ENCODE measurements at places on chromosomes 2 and 18.

GRCh38 chr2:59658906-59659635, 894.4 kb downstream of the BCL11A start:
- DNase-seq: no peak

- no peak for DNase-seq
Measured at GRCh38 chr2:109028277-109028676, 39.3 kb upstream of the EDAR start.

- no peak for DNase-seq
Measured at GRCh38 chr2:55862673-55863390, 60.8 kb downstream of the EFEMP1 start.

DNA sequence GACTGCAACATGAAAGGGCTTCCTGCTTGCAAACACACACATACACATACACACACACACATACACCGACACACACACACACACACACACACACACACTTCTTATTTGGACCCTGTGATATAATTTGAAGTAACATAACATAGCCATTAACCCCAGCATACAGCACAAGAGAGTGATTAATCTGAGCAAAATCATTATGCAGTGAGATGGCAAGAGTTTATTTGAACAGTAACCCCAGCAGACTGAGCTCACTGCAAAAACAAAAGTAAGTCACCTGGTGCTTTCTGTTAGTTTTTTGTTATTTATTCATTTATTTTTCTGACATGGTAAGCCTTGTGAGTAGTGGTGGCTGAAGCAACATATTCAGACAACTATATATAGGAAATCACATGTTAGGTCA, 93.7 kb downstream of the NOL4 start:
- no peak for DNase-seq

GRCh38 chr2:197620133-197620532, 55.3 kb downstream of the RFTN2 start:
- DNase-seq: no peak

GRCh38 chr2:222944552-222944951, 83.7 kb downstream of the ACSL3 start:
- DNase-seq: no peak

DNA sequence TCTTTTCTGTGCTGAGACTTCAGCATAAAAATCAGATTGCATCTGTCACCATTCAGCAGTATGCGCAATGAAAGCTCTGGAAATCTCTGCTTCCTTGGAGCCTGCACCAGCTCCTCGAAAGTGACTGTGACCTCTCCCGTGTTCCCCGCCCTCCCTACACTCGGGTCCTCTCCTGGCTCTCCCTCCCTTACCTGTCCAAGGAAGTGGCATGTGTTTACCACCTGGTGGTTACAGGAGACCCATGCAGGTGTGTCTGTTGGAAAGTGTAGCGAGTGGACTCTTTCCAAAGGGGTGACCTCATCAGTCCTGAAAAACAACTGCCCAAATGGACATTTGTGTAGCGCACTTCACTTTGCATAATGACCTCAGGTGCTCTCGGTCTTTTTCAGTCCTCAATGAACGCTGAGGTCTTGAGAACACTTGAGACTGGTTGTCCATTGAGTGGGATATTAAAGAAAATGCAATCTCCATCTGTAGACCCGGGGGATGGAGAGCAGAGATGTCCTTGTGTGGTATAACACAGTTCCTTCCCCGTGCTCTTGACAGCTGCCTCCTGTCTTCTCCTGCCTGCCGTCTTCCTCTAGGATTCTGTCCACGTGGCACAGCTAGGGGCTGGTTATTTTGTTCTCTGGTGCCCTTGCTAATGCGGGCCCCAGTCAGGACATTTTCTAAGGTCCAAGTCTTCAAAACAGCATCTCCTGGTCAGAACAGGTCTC, 133.2 kb downstream of the ACKR3 start:
- no peak for DNase-seq

DNA sequence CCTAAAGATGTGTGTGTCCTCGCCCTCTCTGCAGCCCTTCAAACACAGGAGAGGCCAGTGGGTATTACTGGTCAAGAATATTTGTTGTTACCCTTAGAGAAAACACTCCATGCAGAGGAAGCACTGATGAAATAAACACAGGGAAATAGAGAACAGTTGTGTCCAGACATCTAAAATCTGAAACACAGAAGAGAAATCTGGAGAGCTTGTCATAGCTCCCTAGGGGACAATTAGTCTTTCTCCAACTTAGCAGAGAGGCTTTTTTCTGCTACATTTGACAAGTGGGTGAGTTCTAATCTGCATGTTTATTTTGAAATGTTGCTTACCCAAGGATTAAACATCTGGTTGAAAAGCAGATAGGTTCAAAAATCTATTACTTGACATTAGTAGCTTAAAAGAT, 190.1 kb downstream of the CTNNA2 start:
- DNase-seq: no peak

- no peak for DNase-seq
Measured at GRCh38 chr2:151900331-151900730, 72.1 kb upstream of the ARL5A start.

GRCh38 chr2:174535757-174536703, 49.2 kb upstream of the GPR155 start:
- no peak for DNase-seq

- DNase-seq: no peak
Measured at GRCh38 chr2:183530333-183530901, 406.2 kb downstream of the NUP35 start.

GRCh38 chr2:73825408-73825807, 3.4 kb upstream of the STAMBP start:
- no peak for DNase-seq

- no peak for DNase-seq
Measured at GRCh38 chr2:201452922-201453643, 1.5 kb downstream of the STRADB start.

- DNase-seq: no peak
Measured at GRCh38 chr2:58378152-58378551, 137.0 kb upstream of the FANCL start.

DNA sequence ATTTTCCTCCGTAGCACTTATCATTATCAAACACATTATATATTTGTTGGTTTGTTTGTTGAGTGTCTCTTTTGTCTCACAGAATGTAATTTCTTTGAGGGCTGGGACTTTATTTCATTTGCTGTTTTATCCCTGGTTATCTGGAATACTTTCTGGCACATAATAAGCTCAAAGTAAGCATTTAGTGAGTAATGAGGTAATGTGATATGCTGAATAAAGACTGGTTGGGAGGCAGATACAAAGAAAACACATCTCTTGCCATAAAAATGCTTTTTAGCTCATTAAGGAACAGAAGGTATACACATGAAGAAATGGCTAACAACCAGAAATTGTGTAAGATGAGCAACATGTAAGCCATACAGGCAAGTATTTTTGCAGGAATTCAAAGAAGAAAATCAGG, 1411.8 kb downstream of the LRP1B start:
- no peak for DNase-seq

DNA sequence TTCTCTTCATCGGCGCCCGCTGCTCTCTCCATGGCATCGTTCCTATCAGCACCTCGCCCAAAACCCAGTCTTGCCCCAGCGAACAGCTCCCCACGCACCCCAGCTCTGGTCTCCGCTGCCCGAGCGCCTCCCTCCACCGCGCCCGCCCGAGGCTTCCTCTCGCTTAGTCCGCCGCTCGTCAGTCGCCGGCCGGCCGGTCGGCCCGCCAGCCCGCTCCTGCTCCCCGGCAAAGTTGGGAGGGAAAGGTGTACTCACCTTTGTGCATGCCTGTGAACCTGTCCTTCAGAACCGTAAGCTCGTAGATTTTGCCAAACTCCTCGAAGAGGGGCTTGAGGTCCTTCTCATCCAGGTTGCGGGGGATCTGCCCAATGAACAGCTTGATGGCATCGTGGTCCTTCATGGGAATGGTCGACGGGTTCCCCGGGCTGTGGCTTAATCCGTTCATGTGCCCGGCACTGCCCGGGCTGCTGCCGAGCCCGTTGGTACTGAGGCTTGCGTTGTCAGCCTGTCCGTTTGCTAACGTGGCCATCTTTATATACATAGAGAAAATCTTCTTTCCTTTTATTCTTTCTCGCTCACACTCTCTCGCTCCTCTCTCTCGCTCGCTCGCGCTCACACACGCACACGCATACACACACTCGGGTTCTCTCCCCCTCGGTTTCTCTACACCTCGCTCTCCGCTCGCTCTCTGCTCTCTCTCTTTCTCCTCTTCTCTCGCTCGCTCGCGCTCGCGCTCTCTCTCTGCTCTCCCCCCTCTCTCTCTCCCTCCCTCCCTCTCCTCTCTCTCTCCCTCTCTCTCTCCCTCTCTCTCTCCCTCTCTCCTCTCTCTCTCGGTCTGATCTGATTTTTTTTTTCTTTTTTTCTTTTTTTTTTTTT, at the start of gene CELF4:
Gene CELF4, minus strand, starts transcription at position 698 of the 876 bp plus-strand sequence.
- no peak for DNase-seq

DNA sequence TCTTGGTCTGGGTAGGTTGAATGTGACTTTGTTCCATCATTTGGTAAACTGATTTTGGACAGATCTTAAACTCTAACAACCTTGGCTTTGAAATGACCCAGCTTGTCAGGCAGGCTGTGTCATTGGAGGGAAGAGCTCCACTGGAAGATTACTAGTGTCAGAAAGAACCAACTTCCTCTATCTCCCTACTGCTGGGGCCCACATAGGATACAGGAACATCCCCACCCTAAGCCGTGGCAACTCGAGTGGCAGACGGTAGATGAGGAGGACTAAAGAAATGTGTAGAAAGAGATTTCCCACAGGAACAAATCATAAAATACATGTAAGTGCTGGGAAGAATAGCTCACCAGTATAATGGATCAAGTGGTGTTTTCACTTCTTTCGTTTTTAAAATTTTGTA, 4.3 kb upstream of the G6PC2 start:
- DNase-seq: no peak

DNA sequence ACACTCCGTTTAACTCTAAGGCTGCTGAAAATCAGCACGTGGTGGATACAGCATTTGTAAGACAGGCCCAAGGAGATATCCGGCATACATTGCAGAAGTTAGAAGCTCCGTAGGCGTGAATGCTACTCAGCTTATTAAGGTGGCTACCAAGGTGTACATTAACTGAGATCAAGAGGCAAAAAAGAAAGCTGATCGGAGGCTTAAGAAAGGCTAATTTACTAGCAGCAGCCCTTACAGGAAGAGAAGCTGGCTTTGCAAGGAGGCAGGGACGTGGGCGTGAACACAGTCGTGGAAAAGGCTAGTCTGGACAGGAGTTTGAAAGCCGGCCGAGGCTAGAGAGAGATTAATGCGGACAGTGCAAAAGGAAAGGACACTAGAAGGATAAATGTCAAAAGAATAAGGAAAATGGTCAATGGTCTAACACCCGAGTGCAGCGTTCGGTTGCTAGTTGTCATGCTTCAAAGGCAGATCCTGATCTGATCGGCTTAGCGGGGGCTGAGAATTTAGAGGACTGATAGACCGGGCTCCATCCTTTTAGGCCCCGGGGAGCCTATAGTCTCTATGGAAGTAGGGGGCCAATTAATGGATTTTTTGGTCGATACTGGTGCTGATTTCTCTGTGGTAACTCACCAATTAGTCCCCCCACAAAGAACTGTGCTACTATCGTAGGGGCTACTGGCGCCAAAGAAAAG, 45.6 kb upstream of the SELENOI start:
- DNase-seq: no peak

DNA sequence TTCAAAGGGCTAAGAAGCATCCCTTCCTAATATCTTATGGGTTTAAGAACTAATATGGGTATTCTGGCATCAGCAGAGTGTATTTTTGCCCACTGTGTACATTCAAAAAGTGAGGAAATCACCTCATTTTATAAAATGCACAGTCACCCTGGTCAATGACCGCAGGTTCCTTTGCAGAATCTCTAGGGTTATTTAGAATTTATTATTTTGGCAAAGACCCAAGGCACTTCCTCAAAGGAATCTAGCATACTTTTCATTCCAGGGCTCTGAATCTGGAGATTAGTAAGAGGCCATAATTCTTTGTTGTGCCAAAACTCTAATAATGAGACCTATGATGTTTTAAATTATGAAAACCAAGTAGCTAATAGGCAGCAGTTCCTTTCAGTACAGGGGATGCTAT, 27.2 kb upstream of the CDH2 start:
- DNase-seq: no peak

- DNase-seq: no peak
Measured at GRCh38 chr2:171924170-171924942, 2.1 kb downstream of the HAT1 start.

DNA sequence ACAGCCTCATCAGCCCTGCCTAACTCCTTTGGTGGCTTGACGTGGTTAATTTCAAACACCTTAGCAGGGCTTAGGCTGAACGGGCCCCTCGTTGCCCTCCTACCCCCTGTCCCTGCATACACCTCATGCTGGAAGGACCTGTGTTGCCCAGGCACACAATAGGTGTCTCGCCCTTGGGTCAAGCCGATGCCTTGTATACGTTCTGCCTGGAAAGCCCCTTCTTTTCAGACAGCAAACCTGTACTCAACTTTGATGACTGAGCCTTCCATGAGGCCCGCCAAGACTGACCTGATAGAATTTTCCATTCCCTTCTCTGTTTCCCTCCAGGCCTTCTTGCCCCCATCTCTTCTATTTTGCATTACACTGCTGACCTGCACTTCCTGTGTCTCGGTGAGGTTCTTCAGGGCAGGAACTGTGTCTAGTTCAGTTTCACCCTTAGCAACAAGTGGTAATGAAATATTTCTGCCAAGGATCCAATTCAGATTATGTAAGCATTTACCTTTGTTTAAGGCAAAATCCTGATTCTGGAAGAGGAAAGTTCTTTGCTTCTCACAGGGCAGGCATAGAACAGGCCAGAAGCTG, 7.9 kb downstream of the GREB1 start:
- no peak for DNase-seq

GRCh38 chr2:153068052-153068451, 349.6 kb downstream of the ARL6IP6 start:
- DNase-seq: no peak

- no peak for DNase-seq
Measured at GRCh38 chr2:112305132-112305531, 29.7 kb downstream of the ZC3H6 start.

GRCh38 chr2:18930971-18931370, 341.6 kb upstream of the NT5C1B start:
- DNase-seq: no peak

- DNase-seq: no peak
Measured at GRCh38 chr2:216414772-216415319, 2.6 kb downstream of the SMARCAL1 start.

- no peak for DNase-seq
Measured at GRCh38 chr2:33497221-33497650, 20.8 kb downstream of the RASGRP3 start.

DNA sequence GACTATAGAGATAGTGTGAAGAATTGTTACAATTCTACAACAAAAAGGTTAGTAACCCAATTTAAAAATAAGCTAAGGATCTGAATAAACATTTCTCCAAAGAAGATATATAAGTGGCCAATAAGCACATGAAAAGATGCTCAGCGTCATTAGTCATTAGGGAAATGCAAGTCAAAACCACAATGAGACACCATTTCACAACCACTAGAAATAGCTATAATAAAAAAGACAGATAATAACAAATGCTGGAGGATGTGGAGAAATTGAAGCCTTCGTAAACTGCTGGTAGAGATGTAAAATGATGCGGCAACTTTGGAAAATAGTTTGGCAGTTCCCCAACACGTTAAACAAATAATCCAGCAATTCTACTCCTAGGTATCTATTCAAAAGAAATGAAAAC, 366.5 kb upstream of the POU3F3 start:
- no peak for DNase-seq

All from omental fat pad (tissue), 4 donors.